ENCODE measurements at places on chromosomes 7 and 10.

- DNase-seq, result no peak
These were observed 17.0 kb upstream of the SFR1 start for GRCh38 chr10:104104926-104105325.

DNA sequence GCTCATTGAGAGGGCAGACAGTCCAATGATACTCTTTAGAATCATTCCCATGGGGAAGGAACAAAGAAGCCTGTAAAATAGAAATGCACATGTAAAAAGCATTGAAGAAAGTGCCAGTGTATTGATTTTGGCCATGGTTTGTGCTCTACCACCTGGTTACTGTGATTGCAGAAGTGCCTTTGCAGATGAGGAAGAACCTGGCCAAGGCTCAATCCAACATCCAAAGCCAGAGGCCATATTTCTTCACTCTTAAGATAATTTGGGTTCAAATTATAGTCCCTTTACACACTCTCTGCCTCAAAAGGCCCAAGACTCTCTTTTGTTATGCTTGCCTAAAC is 122.1 kb downstream of the EGFR start:
- no peak for DNase-seq

GRCh38 chr10:11255796-11256444 is 238.2 kb downstream of the CELF2 start:
- DNase-seq, result no peak

GRCh38 chr7:151057506-151057988 is at the start of gene CDK5:
Gene CDK5, minus strand, starts transcription at chr7:151057897. Its CDS starts 49 bp downstream, at chr7:151057848.
- DNase-seq, result no peak

GRCh38 chr10:14293526-14293925 is 37.2 kb downstream of the FRMD4A start:
- no peak for DNase-seq

DNA sequence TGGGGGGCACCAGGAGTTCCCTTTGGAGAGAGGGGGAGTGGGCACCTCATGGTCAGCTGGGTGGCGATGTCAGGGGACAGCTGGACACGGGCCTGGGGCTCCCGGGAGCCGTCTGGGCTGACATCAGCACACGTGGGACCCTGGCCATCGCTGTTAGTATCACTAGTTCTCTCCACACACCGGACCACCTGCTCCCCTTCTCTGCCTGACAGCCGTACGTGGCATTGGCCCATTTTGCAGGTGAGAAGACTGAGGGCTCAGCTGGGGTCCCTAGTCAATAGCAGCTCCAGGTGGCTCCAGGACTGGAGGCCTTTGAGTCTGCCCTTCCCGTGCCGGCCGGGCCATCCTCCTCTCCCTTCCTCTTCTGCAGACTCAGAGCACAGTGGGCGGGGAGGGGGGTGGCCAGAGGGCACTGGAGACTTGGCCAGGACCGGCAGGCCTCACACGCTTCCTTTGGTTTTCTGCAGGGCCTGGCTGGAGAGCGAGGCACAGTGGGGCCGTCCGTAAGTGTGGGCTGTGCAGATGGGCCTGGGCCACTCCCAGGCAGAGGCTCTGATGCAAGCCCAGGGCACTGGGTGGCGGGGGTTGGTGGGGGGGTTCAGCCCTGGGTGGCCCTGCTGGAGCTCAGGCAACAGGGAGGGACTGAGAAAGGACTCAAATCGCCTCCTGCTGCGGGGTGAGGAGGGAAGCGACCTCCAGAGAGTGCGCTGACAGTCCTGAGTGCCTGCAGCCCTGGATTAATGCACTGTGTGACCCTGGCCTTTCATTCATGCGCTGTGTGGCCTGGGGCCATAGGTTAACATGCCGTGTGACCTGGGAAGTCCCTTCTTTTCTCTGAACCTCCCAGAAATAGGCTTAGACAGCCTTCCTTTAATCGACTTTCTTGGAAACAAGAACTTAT is 78.2 kb downstream of the MYL10 start:
- DNase-seq, result no peak

DNA sequence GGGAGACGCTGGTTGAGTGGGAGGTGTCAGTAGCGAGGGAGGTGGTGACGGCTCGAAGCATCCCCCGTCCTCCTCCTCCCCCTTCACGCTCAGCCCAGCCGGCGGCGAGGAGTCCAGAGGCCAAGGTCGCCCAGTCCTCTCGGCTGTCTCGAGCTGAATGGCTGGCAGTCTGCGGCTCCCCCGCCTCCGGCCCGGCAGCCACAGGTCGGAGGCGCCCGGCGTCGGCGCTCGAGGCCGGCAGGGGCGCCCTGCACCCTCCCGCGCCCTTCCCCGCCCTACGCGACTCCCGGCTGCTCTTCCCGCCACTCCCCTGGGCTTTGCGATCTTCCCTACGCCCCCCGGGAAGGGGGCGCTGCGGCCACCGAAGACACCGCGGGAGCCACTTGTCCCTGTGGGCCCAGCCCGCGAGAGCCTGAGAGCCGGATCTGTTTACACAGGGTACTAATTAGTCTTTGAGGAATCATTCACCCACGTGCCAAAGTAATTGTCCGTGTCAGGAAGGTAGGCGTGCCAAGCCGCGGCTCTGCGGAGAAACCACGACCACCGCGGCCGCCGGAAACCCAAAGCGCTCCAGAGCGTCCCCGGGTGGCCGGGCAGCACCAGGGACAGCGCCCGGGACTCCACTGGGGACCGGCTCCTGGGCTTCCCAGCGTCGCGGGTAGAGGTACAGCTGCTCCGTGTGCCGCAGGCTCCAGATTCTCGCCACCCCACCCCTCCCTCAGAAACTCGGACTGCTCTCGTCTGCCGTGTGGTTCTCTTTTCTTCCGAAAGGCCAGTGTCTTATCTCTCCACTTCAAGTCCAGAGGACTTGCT is at the start of gene NXPH1:
Gene NXPH1 (plus strand): TSS at position 133 of the 813 bp plus-strand sequence.
- DNase-seq, result no peak

GRCh38 chr10:103124420-103125096 is 68.5 kb downstream of the NT5C2 start:
- DNase-seq, result no peak

DNA sequence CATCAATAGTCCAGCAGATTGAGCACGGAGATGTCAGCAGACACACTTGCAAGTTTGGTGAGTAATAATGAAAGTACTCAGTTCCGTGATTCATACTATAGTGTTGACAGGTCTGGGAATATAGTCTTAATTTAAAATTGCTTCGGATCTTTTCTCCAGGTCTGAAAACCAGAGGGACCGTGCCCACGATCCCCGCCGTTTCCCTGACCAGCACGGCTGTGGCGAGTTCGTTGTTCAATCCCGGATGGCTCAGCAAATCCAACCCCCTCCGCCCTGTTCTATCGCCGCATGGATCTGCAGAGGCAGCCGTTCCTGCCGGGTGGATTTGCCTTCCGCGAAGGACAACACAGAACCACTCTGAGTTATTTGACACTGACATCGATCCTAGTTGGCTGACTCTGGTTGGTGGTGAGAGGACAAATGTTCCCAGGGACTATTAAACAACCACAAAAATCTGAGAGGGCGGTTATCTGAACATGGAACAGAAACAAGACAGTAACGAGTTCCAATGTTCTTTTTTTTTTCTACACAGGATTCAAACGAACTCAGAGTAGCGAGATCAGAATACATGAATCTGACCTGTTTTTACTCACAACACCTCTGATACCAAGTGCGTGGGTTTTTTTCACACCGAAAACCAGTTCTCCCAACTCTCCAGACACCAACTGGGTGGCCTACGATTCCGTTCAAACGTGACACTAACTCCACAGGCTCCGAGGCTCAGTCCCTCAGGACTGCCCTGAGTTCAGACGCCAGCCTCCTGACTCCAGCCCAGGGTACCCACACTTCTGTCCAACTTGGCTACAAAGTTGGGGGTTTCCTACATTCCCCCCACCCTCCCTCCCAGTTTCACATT is 52.7 kb downstream of the RBM17 start:
- no peak for DNase-seq
